Hematopoietic multipotent progenitor cell (in vitro differentiated cells): ENCODE measurements at places on chromosomes 2 and 18.

DNA sequence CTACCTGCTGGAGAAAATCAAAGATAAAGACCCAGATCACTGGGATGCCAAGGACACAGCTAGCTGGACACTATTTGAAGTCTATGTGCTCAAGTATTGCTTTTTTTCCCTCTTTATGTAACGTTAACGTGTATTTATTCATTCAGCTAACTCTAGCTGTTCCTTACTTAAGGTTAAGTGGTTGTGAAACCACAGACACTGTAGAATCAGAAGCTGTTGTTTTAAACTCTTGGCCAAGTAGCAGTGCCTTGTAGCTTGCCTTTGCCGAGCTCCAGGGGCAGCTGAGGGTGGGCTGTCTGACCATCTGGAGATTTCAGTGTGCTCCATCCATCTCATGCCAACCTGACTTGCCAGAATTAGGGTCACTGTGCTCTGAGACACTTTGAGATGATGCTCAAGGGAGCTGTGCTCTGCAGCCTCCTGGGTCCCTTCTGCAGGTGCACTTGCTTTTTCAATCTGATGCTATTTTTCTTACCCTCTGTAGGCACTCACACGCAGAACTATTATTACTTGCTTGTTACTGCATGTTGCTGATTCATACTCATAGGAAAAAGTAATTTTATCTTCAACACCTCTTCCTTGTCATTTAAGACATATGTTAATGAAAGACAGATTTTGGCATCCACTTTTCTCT, 116.2 kb downstream of the METTL8 start:
- DNase-seq: no peak

DNA sequence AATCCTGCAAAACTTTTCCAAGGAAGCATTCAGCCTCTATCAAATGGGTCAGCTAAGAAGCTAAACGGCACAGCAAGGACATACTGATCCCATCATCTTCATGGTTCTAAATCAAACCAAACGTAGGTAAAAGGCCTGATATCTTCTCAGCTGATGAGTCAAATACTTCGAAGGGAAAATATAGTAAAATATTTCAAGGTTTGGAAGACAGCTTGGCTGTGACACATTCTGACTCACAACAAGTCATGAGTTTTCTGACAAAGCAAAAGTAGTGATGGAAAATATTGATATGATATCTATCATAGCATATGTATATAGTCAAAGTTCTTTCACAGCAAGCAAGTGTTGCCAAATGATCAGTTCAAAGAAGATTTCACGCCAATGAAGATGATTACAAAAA, 31.5 kb downstream of the DOCK10 start:
- no peak for DNase-seq

DNA sequence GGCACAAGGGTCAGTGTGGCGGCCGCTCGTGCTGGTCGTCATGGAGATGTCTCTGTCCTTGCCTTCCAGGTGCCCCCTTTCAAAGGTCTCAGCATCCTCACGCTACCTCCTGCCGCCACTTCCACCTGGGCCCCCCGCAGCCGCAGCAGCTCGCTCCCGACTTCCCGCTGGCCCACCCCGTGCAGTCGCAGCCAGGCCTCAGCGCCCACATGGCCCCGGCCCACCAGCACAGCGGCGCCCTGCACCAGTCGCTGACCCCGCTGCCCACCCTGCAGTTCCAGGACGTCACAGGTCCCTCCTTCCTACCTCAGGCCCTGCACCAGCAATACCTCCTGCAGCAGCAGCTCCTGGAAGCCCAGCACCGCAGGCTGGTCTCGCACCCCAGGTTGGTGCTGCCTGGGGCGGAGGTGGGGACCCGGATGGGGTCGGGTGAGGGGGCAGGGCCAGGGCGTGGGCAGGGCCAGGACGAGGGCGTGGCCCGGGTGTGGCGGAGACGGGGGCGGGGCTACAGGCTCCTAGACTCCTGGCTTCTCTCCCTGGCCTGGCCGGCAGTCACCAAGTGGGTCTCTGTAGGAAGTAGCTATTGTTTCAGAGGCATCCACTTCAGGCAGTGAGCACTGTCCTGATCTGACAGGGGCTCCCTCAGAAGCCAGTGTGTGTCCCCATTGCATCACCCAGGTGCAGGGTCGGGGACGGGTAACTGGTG, 223.7 kb downstream of the LOXHD1 start:
- DNase-seq: no peak

DNA sequence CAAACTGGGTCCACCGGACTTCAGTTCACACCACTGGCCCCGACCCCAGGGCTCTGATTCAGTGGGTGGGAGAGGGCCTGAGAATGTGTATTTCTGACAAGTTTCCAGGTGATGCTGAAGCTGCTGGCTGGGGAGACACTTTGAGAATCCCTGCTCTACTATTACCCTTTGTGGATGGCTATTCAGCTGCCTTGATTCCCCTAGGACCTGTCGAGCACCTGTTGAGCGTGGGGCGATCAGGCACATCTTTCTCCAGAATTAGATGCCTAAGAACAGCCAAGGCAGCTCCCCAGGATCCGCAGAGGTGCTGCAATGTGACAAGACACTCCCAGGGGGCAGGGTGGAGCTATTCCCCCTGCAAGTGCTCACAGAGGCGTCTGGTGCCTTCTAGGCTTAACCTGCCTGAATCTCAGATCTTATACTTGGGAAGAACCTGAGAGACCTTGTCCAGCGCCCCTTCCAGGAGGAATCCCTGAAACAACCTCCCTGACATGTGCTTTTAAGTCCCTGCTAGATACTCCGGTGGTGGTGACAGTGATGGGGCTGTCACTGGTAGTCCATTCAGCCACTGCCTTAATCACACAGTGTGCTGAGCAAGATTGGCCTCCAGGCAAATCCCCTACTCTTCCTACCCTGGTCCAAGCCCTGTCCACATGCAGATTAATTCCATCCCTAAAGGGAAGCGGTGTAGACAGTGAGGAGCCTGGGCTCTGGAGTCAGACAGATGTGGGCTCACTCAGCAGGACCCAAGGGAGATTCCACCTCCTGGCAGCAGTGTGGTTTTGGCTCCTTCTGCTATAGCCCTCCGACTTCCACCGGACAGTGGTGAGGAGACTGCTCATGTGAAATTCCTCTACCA, 43.4 kb upstream of the OTOF start:
- no peak for DNase-seq

DNA sequence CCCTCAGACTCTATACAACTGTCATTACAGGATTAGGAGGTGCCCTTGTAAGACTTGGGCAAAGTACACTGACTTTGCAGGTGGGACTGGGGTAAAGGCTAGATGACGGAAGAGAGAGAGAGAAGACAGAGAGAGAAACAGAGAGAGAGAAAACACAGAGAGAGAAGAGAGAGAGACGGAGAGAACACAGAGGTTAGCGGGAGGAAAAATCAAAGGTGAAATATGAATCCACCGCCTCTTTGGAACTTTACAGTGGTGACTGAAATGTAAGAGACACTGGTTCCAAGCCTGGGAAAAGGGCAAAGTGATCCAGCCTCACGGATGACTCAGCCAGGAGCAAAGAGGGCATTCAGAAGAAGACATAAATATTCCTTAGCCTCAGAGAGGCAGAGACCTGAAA, 25.1 kb upstream of the CAB39 start:
- DNase-seq: no peak
